Activated CD4-positive, alpha-beta T cell treated with anti-CD3 and anti-CD28 coated beads for 24 hours (primary cell): ENCODE measurements at places on chromosomes 1 and 21.

- no peak for DNase-seq
These were observed 79.6 kb upstream of the CTTNBP2NL start for GRCh38 chr1:112316254-112316913.

DNA sequence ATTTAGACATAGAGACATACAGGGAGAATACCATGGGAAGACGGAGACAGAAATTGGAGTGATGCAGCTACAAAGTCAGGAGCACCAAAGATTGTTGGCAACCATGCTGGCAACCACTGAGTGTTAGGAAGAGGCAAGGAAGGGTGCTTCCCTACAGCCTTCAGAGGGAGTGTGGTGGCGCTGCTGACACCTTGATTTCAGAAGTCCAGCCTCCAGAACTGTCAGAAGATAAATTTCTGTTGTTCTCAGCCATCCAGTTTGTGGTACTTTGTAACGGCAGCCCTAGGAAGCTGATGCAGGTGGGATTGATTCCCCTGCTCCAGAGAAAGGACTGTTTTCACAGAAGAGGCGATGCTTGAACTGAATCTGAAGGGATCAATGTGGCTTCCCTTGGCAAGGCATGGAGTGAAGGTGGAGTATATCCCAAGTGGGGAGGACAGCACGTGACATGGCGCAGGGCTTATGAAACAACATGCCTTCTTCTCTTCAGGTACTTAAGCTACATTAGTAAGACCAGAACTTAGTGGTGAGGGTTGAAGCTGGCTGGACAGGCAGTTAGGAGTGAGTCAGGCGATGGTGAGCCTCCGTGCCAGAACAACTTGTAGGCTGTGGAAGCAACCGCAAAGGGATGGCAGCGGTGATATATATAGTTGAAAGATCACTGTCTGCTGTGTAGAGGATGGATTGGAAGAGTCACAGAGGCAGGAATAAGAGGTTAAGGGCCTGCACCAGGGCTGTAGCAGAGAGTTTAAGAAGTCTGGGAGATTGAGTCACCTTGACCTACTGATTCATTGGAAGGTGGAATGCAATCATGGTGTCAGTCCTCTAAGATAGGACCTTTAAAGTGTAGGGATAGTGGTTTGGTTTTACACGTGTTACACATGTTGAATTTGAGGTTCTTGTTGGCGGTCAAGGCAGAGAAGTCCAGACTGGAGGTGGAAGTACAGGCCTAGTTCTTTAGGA is 2.1 kb downstream of the LEPR start:
- DNase-seq: no peak

DNA sequence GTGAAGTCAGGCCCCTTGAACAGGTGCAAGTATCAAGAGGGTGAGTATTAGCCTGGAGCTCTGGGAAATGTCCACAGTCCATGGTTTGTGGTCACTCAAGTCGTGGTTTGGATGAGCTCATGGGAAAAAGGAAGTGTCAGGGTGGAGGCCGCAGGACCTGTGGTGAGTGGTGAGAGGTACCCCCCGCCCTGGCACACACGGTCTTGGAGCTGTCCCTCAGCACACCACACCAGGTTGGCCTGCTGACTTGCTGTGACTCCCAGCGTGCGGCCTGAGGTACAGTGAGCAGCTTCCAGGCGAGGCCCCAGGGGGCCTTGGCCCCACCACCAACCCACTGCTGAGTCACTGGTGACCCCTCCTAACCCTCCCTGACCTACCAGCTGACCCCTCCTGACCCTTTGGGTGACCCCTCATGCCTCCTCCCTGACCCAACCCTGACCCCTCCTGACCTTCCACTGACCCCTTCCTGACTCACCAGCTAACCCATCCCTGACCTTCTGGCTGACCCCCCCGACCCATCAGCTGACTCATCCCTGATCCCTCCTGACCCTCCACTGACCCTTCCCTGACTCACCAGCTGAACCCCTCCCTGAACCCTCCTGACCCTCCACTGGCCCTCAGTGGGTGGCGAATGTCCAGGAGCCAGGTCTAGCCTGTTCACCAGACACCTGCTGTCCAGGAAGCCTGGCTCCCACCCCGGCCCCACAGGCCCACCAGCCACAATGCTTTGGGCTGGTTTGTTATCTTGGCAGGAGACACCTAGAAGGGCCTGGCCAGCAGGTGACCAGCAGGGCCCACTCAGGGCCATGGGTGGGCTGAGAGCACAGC is 34.8 kb upstream of the RNF187 start:
- no peak for DNase-seq

DNA sequence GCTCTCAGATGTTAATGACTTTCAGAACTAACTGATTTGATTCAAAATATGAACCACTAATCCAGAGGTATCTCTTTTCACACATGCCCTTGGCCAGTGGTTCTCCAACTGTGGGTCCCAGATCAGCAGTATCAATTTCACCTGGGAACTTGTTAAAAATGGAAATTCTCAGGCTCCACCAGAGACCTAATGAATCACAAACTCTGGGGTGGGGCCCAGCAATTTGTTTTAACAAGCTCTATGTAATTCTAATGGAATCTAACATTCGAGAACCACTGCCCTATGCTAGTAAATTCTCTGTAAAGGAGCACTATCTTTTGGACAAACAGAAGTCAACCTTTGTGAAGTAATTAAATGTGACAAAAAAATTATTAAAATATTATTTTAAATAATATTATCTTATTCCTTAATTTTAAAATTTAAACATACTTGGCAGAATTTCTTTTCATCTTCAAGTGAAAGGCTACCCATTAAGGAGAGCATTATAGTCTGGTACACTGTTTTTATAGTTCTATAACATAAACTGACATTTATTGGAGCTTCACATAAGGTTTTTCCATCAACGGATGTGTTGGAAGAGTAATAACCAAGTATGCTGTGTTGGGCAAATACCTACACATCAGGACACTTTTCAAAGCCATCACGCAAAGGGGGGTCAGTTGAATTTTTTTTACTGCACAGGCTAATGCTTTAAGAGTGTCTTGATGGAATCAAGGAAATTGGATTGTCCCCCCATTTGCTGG is 130.4 kb downstream of the LHX4 start:
- DNase-seq: no peak

- no peak for DNase-seq
These were observed 75.8 kb upstream of the ADAR start for GRCh38 chr1:154683820-154684219.

DNA sequence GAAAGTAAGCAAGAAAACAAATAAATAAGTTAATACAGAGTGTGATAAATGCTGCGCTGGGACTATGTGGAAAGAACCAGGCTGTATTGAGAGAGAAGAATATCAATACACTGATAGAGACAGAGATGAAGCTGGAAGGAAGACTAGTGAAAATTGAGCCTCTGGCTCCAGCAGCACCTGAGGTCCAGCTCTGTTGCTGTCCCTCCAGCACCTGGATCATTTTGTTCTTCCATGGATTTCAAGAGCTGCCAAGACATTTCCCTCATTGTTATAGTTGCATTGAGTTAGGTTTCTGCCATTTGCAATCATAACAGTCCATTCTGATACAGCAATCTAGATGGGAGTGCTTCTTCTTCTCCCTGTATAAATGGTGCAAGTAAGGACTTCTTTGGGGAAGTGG is 242.7 kb upstream of the FGGY start:
- DNase-seq: no peak

- no peak for DNase-seq
These were observed 37.5 kb downstream of the CAMTA1 start for GRCh38 chr1:6822530-6823359.

DNA sequence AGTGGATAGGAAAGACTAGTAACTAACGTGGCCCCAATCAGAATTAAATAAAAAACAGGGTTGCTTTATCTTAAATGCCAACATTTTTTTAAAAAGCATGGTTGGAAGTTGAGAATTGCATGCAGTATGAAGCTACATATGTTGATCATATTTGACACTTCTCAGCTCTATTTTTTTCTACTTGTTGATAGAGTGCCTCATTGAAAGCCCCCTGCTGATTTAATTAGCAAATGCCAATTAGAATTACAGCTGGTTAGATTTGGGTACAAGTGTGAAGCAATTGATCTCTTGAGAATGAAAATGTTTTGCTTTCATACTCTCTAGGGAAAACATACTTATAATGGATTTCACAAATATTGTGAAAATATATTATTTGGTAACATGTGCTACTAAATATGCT is 40.5 kb downstream of the CHD1L start:
- no peak for DNase-seq

DNA sequence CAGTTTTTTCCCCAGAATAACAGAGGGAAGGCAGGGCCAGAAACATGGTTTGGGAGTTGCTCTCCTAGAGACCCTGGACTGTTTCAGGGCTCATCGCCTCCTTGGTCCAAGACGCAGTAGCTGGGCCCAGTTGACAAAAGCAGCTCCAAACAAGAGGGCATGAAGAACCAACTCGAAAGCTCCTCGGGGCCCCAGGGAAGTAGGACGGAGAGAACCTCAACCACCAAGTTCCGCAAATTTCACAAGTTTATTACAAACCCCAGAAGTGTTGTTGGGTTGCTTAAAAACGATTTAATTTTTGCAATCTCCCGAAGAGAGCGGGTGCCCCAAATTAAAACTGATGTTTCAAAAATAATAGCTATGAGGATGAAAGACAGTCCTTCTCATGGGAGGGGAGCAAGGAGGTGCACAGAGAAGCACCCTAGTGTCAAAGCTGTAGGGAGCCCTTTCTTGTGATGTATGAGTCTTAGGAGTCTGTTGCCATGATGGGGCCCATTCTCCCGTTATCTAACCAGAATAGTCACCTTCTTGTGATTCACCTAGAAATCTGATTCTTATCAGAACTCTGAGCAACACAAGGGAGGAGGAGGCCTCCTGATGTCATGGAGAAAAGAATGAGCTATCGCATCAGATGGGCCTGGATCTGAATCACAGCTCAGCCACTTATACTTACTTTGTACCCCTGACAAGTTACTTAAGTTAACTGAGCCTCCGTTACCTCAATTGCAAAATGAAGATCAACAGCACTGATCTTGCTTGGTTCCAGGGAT is 165.7 kb upstream of the IRF2BP2 start:
- no peak for DNase-seq

- no peak for DNase-seq
These were observed 19.3 kb downstream of the F3 start for GRCh38 chr1:94522304-94522703.

DNA sequence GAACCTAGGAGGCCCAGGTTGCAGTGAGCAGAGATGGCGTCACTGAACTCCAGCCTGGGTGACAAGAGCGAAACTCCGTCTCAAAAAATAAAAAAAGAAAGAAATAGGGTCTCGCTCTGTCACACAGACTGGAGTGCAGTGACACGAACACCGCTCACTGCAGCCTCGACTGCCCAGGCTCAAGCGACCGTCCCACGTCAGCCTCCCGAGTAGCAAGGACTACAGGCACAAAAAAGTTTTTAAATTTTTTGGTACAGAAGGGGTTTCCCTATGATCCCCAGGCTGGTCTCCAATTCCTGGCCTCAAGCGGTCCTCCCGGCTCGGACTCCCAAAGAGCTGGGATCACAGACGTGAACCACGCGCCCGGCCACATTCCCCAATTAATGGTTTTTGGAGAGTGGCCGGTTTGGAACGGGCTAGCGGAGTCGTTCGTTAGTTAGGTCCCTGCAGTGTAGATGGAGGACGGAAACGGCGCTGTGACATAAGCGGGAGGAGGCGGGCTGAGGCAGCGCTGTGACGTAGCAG is 611 bp upstream of the GUK1 start:
- DNase-seq: no peak

- DNase-seq: no peak
These were observed 1.5 kb downstream of the TMEM201 start for GRCh38 chr1:9590201-9590600.

GRCh38 chr21:17513214-17514123 is 626 bp downstream of the CXADR start:
- DNase-seq: no peak

- no peak for DNase-seq
These were observed 32.2 kb downstream of the C8B start for GRCh38 chr1:56933606-56934005.

DNA sequence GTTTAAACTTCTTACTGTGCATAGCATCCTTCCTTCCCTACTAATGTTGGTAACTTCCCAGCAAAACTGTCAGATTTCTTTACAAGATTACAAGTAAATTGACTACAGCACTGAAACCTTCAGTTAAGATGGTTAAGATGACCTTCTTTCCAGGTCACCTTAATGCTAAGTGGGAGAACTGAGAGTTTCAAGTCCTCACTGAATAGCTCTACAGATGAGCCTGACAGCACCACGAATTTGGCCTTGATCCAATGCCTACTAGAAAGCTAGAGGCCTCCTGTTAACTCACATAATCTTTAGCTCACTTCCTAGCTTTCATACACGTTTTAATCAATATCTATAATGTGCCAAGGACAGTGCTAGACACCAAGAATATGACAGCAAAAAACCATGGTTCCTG is 276.0 kb upstream of the PLD5 start:
- no peak for DNase-seq

DNA sequence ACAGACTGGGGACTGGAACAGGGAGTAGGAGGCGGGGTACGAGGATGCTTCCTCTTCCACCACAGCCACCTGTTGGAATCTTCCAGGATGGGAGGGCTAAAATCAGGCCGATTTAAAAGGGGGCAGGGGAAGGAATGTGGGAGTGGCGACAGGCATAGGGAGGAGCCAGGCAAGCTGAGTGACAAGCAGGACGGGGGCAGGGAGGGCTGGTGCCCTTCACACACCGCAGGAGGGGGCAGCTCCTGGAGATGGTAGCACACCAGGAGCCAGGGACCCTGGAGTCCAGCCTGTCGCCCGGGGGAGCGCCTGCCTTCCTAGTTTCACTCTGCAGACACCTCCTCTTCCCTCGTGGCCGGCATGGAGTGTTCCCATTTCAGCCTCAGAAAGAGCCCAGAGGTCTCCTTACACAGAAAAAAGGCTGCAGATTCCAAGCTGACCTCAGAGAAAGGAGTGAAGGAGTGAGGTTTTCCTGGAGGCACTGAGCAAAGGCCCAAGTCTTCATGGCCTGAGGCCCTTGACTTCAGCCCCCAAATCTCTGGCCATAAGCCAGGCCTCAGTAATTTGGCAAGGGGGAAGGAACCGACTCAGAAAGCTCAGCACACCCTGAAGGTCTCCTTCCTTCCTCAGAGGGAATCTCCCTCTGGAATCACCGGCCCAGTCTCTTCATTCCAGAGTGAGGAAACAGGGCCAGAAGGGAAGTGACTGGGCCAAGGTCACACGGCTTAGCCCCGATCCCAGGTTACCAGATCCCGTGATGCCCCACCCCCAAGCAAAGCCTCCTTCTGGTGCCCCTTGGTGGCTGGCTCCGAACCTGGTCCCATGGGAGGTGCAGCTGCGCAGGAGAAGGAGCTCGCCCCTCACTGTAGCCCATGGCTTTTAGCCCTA is 8.1 kb downstream of the BLACAT1 start:
- DNase-seq: no peak

DNA sequence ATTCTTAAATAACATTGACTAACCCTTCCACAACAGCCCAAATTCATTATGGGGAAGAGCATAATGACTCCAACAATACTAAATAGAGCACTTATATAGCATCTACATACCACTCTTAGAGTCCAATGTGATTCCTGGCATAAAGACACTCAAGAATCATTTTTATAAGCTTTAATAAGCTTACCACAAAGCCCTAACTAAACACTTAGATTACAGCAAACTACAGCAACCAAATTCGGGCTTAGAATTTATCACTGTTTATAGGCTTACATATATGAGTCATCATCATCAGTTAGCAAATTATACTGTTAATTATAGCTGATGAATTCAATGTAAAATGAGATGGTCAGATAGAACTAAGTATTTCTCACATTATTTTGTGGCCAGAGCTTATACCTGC is 7.3 kb downstream of the SCYL3 start:
- DNase-seq: no peak
